ENCODE measurements at places on chromosomes 4 and X.

- DNase-seq: no peak
These were observed 1.4 kb downstream of the JADE3 start for GRCh38 chrX:46913667-46914066.

DNA sequence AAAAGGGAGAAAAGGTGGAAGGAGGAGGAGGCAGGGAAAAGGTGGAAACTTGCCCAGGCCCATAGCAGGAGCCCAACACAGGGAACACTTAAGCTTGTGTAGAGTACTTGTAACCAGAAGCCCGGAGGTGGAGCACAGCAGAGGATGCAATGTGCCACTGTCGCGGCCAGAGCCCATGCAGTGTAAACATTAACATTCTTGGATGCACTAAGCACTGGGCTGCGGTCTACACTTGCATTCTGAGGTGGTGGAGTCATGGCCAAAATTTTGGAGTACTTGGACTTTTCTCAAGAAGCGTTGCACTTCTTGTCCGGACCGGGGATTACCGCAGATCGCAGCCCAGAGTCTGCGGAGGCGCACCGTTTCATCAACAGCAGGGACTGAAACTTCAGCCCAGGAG, 4.5 kb upstream of the RHOXF1 start:
- no peak for DNase-seq

- no peak for DNase-seq
These were observed 225.1 kb upstream of the GPC4 start for GRCh38 chrX:133640161-133641015.

DNA sequence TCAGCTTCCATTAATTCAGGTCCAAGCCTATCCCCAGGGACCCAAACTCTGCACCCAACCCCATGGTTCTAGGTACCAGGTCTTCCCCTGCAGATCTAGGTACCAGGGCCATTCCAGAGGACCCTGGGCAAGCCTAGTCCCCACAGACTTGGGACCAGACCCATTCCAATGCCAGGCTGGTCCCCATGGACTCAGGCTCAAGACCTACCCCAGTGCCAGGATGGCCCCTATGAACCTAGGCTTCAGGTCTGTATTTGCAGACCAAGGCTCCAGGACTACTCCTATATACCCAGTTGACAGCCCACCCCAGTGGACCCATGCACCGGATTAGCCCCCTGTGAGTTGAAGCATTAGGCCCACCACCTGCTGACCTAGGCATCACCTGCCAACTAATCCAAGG, 8.9 kb downstream of the MTHFD2L start:
- DNase-seq: no peak

DNA sequence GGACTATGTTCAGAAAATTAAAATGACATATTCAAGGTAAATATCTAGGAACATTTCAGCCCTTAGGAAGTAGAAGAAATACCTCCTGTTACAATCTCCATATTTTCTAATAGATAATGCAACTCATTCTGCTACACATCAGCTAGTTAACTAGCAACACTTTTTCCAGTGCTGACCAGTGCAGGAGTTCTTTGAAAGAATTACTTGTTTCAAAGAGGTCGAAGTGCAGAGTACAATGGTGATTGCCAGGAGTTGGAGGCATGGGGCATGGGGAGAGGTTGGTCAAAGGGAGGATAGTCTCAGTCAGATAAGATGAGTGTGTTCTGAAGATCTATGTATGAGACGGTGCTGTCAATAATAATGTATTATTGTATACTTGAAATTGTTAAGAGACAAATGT, 53.1 kb downstream of the MTNR1A start:
- DNase-seq: no peak

- DNase-seq: no peak
These were observed at the start of gene PCSK1N for GRCh38 chrX:48835524-48836329. PCSK1N (minus strand) TSS chrX:48835610; CDS start chrX:48835532, 78 bp downstream.

GRCh38 chr4:152369203-152369901, 166.5 kb downstream of the FBXW7 start:
- no peak for DNase-seq

GRCh38 chrX:3807906-3808305, 94.5 kb upstream of the PRKX start:
- DNase-seq: no peak

DNA sequence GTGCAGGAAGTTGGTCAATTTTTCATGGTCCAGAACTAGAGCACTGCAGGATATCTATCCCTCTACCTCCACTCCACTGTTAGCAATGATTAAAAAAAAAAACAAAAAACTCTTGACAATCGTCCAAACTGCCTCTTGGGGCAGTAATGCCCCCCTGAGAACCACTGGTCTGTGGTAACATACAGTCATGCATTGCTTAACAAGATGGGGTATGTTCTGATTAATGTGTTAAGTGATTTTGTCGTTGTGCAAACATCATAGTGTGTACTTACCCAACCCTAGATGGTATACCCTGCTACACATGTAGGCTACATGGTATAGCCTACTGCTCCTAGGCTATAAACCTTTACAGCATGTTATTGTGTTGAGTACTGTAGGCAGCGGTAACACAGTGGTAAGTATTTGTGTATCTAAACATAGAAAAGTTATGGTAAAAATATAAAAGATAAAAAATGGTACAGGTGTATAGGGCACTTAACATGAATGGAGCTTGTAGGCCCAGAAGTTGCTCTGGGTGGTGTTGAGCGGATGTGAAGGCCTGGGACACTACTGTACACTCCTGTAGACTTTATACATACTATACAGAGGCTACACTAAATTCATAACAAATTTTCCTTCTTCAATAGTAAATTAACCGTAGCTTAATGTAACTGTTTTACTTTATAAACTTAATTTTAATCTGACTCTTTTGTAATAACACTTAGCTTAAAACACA, 34.1 kb downstream of the ART3 start:
- no peak for DNase-seq

DNA sequence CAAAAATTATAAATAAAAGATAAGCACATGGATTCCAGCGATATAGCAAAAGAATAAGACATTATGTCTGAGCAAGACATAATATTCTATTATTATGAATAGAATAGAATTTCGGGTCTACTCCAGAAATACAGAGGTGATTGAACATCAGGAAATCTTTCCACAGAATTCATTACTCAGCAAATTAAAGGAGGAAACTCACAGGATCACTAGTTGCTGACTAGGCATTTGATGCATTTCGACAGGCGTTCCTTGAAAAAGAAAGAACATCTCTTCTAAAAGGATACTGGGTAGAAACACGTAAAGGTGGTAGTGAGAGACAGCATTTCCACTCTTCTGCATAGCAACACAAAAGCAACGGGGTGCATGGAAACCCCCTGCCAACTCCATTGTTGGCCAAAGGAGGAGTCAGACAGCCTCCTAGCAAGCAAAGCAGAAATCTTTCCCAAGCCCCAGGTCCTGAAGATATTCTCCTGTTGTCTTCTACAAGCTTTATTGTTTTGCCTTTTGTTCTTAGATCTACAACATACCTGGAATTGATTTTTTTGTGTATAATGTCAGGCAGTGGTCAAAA, 14.3 kb upstream of the PDZD4 start:
- DNase-seq: no peak

- no peak for DNase-seq
These were observed 132.6 kb downstream of the GLUD2 start for GRCh38 chrX:121179972-121180371.

DNA sequence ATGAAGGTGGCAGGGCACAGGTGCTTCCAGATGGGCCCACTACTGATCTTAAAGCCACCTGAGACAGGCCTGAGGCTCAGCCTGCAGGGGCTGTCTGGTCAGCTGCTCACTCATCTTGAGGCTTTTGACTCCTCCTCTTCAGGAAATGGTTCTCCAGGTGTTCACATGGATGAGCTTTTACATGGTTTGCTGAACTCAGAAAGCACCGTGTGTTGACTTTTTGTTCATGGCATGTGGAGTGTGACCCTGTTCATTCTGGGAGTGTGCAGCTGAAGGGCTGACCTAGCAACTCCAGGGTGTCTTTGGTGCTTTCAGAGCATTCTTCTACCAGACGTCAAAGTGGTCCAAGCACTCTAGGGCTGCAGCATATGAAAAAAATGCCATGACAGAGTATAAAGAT, 111.1 kb downstream of the CCNG2 start:
- DNase-seq: no peak

- DNase-seq: no peak
These were observed 359.1 kb downstream of the DACH2 start for GRCh38 chrX:86507331-86507730.

DNA sequence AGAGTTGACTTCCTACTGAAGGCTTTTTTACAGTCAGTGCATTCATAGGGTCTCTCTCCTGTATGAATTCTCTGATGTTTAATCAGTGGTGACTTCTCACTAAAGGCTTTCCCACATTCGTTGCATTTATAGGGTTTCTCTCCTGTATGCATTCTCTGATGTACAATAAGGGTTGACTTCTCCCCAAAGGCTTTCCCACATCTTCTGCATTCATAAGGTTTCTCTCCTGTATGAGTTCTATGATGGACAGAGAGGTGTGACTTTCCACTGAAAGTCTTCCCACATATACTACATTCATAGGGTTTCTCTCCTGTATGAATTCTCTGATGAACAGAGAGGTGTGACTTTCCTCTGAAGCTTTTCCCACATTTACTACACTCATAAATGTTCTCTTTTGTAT, 45.2 kb downstream of the ZNF674 start:
- DNase-seq: no peak

GRCh38 chr4:82373486-82373815, 340 bp downstream of the HNRNPD start:
- no peak for DNase-seq

GRCh38 chr4:55446578-55446922, 50.8 kb downstream of the TMEM165 start:
- no peak for DNase-seq

GRCh38 chr4:23023666-23024065, 330.9 kb downstream of the GBA3 start:
- no peak for DNase-seq

GRCh38 chr4:156169011-156169410, 215.3 kb upstream of the CTSO start:
- peak; percentile 79 for DNase-seq

GRCh38 chr4:38128478-38129459, 168.6 kb downstream of the PTTG2 start:
- DNase-seq: no peak

DNA sequence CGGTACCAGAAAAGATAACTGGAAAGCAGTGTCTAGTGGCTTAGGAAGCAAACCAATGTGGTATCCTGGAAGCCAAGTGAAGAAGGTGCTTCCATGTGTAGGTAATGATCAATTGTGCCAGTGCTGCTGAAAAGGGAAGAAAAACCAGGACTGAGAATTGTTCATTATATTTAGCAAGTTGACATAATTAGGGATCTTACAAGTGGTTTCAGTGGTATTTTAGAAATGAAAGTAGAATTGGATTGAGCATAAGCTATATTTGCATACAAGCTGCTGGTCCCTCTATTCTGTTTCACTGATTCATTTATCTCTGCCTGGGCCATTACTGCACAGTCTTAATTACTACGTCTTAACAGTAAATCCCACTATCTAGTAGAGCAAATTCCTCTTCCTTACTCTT, 32.3 kb downstream of the PRDM8 start:
- no peak for DNase-seq

DNA sequence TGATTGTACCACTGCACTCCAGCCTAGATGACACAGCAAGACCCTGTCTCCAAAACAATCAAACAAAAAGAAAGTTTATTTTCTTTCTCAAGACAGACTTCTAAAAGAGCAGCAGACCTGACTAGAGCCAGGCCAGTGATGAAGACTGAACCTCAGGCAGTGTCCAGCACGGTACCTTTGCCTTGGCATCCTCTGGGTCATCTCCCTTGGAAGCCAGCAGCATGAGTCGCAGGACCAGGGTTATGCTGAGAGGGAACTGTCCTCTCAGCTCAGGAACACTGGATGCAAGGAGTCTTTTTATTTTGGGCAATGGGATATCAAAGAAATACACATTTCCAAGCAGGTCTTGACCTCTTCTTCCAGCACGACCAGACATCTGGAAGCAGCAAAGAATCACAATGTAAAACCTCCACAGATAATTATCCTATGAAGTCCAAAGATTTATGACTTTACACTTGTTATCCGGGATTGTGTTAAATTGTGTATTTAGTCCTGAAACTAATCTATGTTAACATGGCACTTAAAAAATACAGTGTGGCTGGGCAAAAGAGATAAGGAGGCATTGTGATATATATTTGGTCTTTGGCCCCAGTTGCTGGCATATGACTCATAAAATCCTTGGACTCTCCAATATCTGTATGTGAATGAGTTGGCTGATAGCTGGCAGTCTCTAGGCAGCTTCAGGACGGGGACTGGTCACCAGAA, 66.0 kb upstream of the DDX60 start:
- no peak for DNase-seq

DNA sequence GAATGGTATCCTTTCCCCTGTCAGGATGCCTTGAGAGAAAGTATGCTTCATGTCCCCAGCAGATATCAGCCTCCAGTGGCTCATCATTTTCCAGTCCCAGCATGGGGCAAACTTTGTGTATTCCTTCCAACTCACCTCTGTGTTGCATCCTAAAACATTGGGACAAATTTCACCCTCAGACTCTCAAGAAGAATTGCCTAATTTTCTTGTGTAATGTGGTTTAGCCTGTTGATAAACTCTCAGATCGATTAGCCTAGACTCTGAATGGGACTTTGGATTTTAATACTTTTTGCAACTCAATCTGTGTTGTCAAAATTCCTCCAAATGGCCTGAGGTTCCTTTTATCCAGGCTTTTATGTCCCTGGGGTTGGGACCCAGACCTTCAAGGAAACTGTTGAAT, 805.3 kb downstream of the C4orf33 start:
- no peak for DNase-seq

DNA sequence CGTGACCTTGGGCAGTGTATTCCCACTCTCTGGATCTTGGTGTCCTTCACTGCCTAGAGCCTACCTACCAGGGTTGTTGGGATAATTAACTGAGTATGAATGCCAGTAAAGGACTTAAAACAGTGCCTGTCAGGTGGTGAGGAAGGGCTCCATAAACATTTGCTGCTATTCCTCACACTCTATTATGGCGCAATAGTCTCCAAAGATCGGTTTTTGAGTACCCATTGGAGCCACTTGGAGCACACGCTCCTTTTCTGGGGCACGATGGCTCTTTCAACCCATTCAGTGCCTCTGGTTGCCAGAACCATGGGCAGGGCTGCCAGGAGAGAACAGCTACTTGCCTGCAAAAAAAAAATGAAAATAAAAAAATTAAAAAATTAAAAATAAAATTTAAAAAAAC, 296.6 kb upstream of the PPARGC1A start:
- no peak for DNase-seq

DNA sequence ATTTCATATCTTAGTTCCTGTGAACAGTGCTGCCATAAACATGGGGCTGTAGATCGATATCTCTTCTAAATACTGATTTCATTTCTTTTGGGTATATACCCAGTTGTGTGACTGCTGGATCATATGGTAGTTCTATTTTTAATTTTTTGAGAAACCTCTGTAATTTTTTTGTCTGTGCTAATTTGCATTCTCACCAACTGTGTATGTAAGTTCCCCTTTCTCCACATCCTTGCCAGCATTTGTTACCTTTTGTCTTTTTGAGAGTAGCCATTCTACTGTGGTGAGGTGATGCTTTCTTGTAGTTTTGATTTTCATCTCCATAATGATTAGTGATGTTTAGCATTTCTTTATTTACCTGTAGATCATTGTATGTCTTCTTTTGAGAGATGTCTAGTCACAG, 2086.5 kb upstream of the TENM3 start:
- no peak for DNase-seq

All from AG04450 (cell line).